ENCODE measurements at places on chromosomes 13 and 19. TPM values are rescaled to one million over a fixed set of nuclear protein-coding genes. Genes with fewer than 3 reads are reported as not detected.

- 0 out of 2 replicates have a peak, but pooled peaks cover 3% of the 10 kb centered on the region for H3K36me3 ChIP-seq
- H3K4me3 ChIP-seq: peak overlapping the region; percentile 14
- H3K27me3 ChIP-seq: peaks cover 4% of the 10 kb centered on the region
- peaks cover 48% of the 10 kb centered on the region for H3K4me1 ChIP-seq
- DNase-seq: peak; percentile 98
Observed at GRCh38 chr13:30142486-30143211, 164.7 kb downstream of the KATNAL1 start.

DNA sequence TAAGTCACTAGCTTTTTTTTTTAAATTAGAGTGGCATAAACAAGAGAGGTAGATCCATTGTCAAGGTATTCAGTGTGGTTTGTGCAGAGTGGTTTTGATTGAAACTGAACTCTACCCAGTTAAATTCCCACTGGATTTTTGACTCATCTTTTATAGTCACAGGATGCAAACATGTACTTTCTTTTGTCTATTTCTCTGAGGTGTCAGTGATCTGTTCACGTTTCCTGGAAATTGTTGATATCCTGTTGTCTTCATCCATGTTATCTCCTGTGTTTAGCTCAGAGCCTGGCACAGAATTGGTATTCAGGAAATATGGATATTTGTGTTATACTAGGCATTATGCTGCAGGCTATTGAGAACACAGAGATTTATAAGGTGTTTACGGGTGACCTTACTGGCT, 119.7 kb downstream of the PCCA start:
- no peak overlapping the region for H3K4me3 ChIP-seq
- H3K27me3 ChIP-seq: 0 out of 2 replicates have a peak, but pooled peaks cover 2% of the 10 kb centered on the region
- H3K4me1 ChIP-seq: peaks cover 81% of the 10 kb centered on the region
- peak overlapping the region; percentile 66 for H3K27ac ChIP-seq
- H3K36me3 ChIP-seq: peaks cover 38% of the 10 kb centered on the region
- no peak for DNase-seq

GRCh38 chr19:31430381-31430780, 81.1 kb upstream of the TSHZ3 start:
- H3K4me3 ChIP-seq: no peak overlapping the region
- DNase-seq: no peak
- no peak overlapping the region for H3K27ac ChIP-seq
- no peaks in the 10 kb centered on the region for H3K36me3 ChIP-seq
- no peaks in the 10 kb centered on the region for H3K4me1 ChIP-seq

- no peak overlapping the region for H3K27ac ChIP-seq
- no peaks in the 10 kb centered on the region for H3K36me3 ChIP-seq
- peaks cover 6% of the 10 kb centered on the region for H3K27me3 ChIP-seq
- H3K4me3 ChIP-seq: peak overlapping the region; percentile 83
- no peaks in the 10 kb centered on the region for H3K4me1 ChIP-seq
Observed at GRCh38 chr13:40664350-40665125, 1.9 kb downstream of the FOXO1 start.

- H3K4me1 ChIP-seq: peaks cover 69% of the 10 kb centered on the region
- H3K4me3 ChIP-seq: peak overlapping the region; percentile 57
- H3K36me3 ChIP-seq: peaks cover 11% of the 10 kb centered on the region
- DNase-seq: peak; percentile 93
- peak overlapping the region; percentile 73 for H3K27ac ChIP-seq
Observed at GRCh38 chr13:75359266-75359665, 122.7 kb downstream of the TBC1D4 start.

DNA sequence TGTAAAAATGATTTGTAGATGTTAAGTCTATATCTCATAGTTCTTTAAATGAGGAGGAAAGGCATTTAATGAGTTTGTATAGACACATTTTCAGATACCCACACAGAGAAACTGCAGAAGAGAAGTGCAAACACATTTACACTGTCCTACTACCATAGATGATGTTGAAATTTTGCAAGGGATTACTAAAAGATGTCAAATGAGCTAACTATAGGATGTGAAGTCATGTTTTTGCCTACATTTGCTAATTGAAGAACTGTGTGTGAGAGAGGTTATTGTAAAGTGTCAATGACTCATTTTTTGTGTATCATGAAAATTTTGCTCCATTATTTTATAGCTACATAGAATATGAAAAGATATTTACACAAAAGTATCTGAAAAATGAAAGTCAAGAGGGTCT, 178.9 kb downstream of the ITGBL1 start:
- H3K4me1 ChIP-seq: peaks cover 24% of the 10 kb centered on the region
- H3K27ac ChIP-seq: no peak overlapping the region
- H3K27me3 ChIP-seq: no peaks in the 10 kb centered on the region
- no peak overlapping the region for H3K4me3 ChIP-seq
- H3K36me3 ChIP-seq: peaks cover 12% of the 10 kb centered on the region

- H3K27me3 ChIP-seq: peaks cover 13% of the 10 kb centered on the region
- H3K36me3 ChIP-seq: no peaks in the 10 kb centered on the region
- H3K4me1 ChIP-seq: peaks cover 7% of the 10 kb centered on the region
- no peak overlapping the region for H3K4me3 ChIP-seq
Observed at GRCh38 chr19:48511321-48511731, 309 bp downstream of the LMTK3 start.

GRCh38 chr13:52127783-52128702, 830 bp downstream of the NEK5 start:
- H3K4me3 ChIP-seq: peak overlapping the region; percentile 89
- no peak overlapping the region for H3K27ac ChIP-seq
- peak; percentile 41 for DNase-seq
- peaks cover 9% of the 10 kb centered on the region for H3K27me3 ChIP-seq

DNA sequence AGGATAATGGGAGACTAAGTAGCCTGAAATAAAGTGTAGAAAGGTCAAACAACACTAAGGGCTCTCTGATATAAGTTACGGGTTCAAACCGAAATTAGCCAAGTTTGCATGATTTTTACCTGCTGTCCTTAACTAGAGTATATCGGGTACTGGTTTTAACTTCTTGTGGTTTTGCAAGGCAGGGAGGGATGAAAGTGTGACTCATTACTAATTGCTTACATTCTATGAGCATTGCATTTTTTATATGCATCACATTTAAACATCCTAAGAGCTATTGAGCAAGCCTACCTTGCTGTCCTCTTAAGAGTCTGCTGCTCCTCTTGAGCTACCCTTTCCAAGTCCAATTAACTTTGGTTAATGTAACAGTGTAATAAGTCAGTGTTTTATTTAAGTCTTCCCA, 415.4 kb downstream of the SLITRK5 start:
- H3K27me3 ChIP-seq: no peaks in the 10 kb centered on the region
- H3K4me3 ChIP-seq: no peak overlapping the region
- H3K4me1 ChIP-seq: no peaks in the 10 kb centered on the region
- no peak overlapping the region for H3K27ac ChIP-seq
- no peak for DNase-seq
- H3K36me3 ChIP-seq: no peaks in the 10 kb centered on the region

- peak within 1 kb of the TSS; percentile 98 for H3K4me3 ChIP-seq
- H3K27me3 ChIP-seq: peaks cover 1% of the 10 kb centered on the region
- H3K36me3 ChIP-seq: peaks cover 12% of the 10 kb centered on the region
- H3K4me1 ChIP-seq: peaks cover 17% of the 10 kb centered on the region
- H3K27ac ChIP-seq: peak within 1 kb of the TSS; percentile 71
Observed at GRCh38 chr19:45901912-45902650, at the start of gene MYPOP. MYPOP (minus strand) TSS chr19:45902613; CDS start chr19:45901773, 840 bp downstream.

- H3K27ac ChIP-seq: no peak overlapping the region
- DNase-seq: no peak
- no peaks in the 10 kb centered on the region for H3K36me3 ChIP-seq
- peaks cover 8% of the 10 kb centered on the region for H3K4me1 ChIP-seq
- H3K4me3 ChIP-seq: no peak overlapping the region
- peaks cover 21% of the 10 kb centered on the region for H3K27me3 ChIP-seq
Observed at GRCh38 chr13:99929866-99930265, 41.7 kb downstream of the ZIC5 start.

DNA sequence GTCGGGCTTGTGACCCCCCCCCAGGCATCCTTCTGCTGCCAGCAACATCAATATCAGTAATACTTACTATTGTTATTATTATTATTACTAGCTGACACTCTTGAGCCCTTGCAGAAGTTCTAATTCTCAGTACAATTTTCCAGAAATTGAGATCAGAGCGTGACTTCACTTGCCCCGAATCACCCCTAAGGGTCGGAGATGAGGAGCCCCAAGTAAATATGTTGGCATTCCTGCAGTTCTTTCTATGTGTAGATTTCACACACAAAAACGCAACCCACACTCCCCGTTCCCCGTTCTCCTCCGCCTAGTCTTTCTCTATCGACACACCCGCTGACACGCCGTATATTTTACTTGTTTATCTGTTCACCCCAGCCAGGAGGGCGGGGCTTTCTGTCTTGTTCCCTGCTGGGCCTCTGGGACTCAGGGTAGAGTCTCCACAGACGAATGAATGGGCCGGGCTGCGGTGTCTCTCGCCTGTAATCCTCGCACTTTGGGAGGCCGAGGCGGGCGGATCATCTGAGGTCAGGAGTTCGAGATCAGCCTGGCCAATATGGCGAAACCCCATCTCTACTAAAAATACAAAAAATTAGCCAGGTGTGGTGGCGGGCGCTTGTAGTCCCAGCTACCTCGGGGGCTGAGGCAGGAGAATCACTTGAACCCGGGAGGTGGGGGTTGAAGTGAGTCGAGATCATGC, 14.7 kb downstream of the TLE5 start:
- H3K4me1 ChIP-seq: peaks cover 7% of the 10 kb centered on the region
- peak; percentile 64 for DNase-seq
- peak overlapping the region; percentile 19 for H3K27ac ChIP-seq
- H3K27me3 ChIP-seq: peaks cover 8% of the 10 kb centered on the region

- peaks cover 4% of the 10 kb centered on the region for H3K36me3 ChIP-seq
- DNase-seq: peak; percentile 30
- peak overlapping the region; percentile 95 for H3K4me3 ChIP-seq
- H3K27me3 ChIP-seq: no peaks in the 10 kb centered on the region
Observed at GRCh38 chr19:13012690-13013608, 17.7 kb downstream of the NFIX start.

- peak overlapping the region; percentile 84 for H3K27ac ChIP-seq
- peaks cover 22% of the 10 kb centered on the region for H3K4me1 ChIP-seq
- H3K36me3 ChIP-seq: peaks cover 14% of the 10 kb centered on the region
- DNase-seq: peak; percentile 97
Observed at GRCh38 chr19:45630463-45630862, 8.7 kb downstream of the EML2 start.

DNA sequence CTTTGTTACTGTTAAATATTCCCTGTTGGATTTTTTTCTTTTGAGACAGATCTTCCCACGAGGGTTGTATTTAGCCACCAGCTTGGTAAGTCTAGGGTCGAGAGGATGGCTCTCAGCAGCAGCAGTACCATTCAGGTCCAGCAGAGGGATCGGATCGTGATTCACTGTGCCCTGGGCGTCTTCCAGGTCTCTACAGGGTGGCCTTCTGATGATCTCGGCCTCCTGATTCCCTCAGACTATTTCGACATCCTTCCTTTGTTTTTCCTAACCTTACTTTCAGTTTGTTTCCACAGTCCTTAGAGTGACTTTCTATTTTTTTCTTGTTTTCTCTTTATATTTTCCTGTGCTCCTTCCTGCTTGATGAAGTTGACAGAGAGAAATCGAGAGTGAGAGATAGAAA, 1436.9 kb downstream of the UQCRFS1 start:
- DNase-seq: peak; percentile 0
- no peak overlapping the region for H3K4me3 ChIP-seq
- H3K27ac ChIP-seq: no peak overlapping the region
- peaks cover 2% of the 10 kb centered on the region for H3K27me3 ChIP-seq

GRCh38 chr19:34104096-34104495, 68.2 kb upstream of the LSM14A start:
- H3K27me3 ChIP-seq: peaks cover 24% of the 10 kb centered on the region
- no peak overlapping the region for H3K27ac ChIP-seq
- DNase-seq: no peak
- no peak overlapping the region for H3K4me3 ChIP-seq
- H3K36me3 ChIP-seq: no peaks in the 10 kb centered on the region

DNA sequence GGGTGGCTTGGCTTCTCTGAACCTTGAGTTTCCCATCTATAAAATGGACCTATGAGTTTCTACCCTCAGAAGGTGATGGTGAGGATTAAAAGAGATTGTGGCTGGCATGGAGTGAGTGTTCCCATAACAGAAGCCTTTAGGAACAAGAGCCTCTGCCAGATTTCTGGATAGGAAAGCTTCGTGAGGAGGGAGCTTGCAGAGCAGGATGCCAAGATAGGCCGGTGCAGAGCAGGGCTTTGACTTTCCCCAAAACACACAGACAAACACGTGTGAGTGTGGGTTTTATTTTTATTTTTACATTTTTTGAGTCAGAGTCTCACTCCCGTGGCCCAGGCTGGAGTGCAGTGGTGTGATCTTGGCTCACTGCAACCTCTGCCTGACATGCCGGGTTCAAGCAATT, 3.7 kb upstream of the CNN1 start:
- DNase-seq: peak; percentile 1
- peak overlapping the region; percentile 87 for H3K27ac ChIP-seq
- no peaks in the 10 kb centered on the region for H3K36me3 ChIP-seq
- H3K4me1 ChIP-seq: peaks cover 56% of the 10 kb centered on the region
- H3K27me3 ChIP-seq: no peaks in the 10 kb centered on the region
- no peak overlapping the region for H3K4me3 ChIP-seq

DNA sequence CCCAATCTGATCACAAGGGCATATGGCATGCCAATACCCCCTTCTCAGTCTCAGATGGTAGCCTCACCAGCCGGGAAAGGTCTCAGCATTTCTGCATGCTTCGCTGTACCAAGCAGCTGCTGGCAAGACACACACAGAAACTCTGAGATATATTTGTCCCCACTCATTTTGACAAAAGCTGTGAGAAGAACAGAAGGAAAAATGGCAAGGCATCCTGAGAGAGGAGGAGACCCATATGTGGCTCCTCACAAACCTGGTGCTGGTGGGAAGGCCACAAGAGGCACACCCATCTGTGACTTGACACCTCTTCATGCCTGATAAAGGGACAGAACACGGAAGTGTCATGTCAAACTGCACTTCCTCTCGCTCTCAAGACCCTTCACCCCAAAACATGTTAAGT, 36.7 kb upstream of the DOCK9 start:
- H3K4me1 ChIP-seq: peaks cover 28% of the 10 kb centered on the region
- H3K27ac ChIP-seq: no peak overlapping the region
- peaks cover 12% of the 10 kb centered on the region for H3K36me3 ChIP-seq
- H3K4me3 ChIP-seq: no peak overlapping the region
- no peaks in the 10 kb centered on the region for H3K27me3 ChIP-seq

DNA sequence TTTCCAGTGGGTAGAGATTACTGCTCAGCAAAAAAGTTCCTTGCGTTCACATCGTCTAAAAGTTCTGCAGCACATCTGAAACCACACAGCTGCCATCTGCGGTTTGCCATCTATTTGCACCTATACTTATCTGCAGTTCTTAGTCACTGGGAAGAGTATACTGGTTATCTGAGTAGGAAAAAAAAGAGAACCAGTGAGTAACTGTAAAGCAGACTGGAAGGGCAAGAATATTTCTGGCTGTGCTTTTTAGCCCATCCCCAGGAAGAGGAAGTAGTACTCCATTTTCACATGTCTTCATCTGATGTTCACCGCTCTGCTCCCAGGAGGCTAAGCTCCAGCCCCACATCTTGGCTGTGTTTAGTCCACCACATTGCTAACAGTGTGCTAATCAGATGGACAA, 35.6 kb downstream of the EFNB2 start:
- H3K4me1 ChIP-seq: peaks cover 39% of the 10 kb centered on the region
- H3K4me3 ChIP-seq: no peak overlapping the region
- H3K27me3 ChIP-seq: peaks cover 2% of the 10 kb centered on the region
- H3K36me3 ChIP-seq: peaks cover 15% of the 10 kb centered on the region

Gene ZNF414
- 22.9 TPM for total RNA-seq

Gene GRK1
- not detected for total RNA-seq

Gene ACER1
- total RNA-seq: not detected

Gene ZNF555
- total RNA-seq: 3.7 TPM

Gene WDR88
- not detected for total RNA-seq

Gene LATS2
- total RNA-seq: 47.3 TPM

Gene MPND
- 12.3 TPM for total RNA-seq
